ENCODE measurements at places on chromosomes 5 and 9.

DNA sequence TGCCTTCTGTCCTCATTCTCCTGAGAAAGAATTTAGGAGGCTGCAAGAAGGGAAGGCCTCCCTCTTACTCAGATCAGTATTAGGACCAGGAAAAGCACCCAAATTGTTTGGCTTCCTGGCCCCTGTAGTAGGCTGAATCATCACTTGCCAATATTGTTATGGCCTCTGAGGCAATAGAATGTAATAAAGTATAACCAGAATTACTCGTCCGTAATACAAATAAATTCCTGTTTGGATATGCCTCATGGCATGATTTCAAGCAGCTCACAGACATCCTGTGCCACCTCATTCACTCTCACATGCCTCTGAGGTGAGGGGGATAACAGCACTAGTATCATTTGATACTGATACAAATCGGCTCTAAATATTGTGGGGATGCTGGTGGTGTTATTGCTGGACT, 427.3 kb downstream of the ISL1 start:
- no peak for DNase-seq

DNA sequence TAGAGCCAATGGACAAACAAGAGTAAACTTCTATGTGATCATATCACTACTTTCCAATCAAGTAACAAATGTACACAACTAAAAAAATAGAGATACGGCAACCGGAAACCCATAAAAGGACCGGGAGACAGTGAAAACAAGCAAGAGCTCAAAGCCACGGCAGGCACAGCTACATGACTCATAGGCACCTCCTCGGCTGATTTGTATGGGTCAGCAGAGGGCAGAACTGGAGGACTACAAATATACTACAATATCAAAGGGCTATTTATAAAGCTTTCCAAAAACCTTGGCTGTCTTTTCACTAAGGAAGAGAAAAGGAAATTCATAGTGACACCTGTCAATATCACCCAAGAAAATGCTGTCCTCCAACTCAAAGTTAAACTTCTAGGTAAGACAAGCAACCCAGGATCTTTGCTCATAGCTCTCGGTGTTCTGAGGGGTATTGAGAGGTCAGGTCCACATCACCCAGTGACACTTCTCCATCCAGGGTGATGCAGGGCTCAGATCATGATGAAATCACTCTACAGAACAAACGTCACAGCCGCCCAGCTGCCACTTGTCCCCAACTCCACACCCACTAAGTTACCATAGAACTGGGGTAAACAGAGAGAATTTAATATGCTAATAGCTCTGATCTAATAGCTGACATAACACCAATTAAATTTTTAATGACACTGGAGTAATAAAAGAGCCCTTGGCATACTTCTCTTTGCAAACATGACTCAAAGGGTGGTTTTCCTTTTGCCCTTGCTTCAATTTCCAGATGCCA, 41.3 kb downstream of the PFDN1 start:
- DNase-seq, result no peak

DNA sequence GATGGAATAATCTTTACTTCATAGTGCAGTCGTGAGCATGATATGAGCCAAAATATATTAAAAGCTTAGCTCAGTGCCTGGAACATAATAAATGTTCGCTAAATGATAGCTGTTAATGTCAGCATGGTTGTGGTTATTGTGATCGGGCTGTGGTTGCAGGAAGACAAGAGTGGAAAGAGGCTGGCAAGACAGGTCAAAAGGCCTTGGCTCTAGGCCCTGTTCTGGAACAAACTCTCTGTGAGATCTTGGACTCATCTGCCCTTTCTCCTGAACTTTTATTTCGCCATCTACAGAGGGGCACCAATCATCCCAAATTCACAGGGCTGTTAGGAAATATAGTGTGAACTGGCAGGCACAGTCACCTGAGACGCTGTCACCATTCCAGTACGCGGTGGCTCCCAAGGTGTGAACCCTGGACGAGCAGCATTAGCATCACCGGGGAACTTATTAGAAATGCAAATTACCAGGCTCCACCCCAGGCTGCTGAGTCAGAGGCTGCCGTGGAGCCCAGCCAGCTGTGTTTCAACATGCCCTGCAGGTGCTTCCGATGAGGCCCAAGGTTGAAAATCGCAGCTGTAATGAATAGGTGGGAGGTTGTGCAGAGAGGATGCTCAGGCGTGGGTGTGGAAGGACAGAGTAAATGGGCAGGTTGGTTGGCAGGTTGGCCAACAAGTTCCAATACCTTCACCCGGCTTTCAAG, 50.2 kb upstream of the SAP30L start:
- DNase-seq, result no peak

DNA sequence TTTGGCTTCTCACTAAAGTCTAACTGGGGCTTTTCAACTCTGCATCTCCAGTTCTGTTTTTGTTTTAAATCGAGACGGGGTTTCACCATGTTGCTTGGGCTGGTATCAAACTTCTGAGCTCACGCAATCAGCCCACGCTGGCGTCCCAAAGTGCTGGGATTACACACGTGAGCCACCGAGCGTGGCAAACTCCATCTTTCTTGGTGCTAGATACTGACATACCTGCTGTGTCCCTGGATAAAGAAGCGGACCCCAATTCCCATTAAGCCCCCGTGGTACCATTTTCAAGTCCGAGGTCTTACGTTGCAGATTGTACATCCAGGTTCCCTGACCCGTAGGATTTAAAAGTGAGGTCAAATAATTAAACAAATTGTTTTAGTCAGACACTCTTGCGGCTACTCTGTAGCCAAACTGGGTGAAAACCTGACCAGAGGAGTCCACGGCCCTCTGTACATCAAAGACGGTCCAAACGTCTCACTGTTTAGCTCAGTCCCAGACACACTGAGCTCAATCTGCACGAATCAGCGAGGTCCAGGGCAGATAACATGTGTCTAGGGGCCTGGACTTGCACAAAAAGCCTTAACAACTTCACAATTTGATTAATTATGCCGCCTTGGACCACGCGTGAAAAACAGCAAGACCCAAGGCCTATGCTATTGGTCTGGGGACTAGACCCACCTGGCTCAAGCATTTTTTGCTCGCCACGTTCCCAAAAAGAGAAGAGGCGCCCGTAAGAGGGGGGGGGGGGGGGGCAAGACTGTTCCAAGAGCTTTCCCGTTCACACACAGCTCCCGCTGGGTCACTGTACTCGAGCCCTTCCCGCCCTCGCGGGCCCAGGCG, 727 bp upstream of the DNAJA1 start:
- DNase-seq, result peak; percentile 22

DNA sequence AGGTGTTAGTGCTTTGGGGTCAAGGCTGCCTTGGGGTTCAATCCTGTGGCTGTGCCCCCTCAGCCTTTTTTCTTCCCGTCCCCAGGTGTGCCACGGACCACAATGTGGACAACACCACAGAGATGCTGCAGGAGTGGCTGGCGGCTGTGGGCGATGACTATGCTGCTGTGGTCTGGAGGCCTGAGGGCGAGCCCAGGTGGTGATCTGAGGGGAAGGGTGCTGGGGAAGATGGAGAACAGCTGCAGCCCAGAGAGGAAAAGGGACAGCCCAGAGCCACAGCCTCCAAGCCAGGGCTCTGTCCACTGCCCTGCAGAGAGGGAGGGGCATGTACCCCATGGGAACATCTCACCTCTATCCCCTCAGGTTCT, 2.1 kb downstream of the CERCAM start:
- DNase-seq, result no peak
